HFF-Myc (cell line): ENCODE measurements at places on chromosomes 3 and 15.

DNA sequence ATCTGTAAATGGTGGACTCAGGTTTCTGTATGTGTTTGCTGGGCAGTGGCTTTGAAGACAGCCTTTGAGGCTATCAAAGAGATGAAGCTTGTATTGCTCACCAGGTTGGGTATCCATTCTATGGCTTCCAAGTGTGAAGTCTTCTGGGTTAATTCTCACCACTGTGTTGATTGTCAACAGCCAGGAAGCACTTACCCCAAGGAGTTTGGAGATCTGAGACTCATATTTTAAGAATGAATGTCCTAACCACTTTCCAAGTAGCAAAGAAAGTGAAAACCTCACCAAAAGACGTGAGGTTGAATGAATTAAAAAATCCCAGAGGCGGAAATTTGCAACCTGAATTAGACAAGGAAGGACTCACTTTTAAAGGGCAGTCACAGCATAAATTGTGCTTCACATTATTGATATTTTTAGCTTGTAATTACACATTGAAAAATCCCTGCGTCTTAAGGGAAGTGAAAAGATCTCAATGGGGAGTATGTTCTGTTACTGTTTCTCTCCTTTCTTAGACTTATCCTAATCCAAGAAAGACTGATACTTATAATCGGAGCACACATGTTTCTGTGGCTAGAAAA lies 304.0 kb upstream of the TPRG1 start:
- DNase-seq = no peak

DNA sequence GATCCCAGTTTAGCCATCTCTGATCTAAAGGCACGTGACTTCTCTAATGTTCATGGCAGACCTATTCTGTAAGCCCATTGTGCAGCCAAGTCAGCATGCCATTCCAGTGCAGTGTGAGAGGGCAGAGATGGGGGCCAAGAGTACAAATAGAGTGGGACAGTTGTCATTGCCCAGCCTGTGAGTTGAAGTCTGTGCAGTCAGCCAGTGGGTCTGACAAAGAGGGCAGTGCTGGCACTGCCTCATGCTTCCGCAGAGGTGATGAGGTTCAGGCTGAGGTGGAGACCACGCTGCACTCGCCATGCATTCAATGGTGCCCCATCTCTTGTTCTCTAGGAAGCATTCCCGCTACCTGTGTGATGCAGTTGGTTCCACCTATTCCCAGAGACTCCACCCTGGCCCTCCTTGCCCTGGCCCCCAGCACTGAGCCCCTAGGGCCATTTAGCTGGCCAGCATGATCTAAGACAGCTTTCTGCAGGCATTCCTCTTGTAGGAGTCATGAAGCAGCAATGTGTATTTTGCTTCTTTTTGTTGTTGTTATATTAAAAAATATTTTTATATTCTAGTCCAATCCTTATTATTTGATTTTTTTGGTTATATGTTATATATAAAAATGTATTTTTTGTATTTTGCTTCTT lies 3.7 kb downstream of the MRAS start:
- DNase-seq = no peak

DNA sequence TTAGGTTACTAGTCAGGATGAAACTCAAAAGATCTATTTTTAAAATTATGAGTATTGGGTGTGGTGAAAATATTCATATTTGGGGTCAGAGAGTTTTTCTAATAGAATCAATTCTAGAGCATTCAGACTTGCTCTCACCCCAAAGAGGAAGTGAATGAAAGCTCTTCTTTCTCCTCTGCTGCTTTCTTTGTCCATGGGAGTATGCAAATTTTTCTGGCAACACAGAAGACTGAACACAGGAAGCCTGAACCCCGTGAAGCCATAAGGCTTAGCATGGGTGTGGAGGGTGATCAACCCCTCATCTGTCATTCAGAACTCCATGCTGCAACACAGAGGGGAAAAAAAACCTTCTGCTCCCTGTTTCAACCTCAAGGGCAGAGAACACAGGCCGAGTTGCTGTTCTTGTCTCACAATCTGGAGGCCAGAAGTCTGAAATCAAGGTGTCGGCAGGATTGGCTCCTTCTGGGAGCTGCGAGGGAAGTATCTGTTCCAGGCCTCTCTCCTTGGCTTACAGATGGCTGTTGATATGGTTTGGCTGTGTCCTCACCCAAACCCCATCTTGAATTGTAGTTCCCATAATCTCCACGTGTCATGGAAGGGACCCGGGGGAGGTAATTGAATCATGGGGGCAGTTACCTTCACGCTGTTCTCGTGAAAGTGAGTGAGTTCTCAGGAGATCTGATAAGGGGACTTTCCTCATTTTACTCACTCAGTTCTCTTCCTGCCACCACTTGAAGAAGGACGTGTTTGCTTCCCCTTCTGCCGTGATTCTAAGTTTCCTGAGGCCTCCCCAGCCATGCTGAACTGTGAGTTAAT lies 33.7 kb upstream of the CD47 start:
- no peak for DNase-seq

DNA sequence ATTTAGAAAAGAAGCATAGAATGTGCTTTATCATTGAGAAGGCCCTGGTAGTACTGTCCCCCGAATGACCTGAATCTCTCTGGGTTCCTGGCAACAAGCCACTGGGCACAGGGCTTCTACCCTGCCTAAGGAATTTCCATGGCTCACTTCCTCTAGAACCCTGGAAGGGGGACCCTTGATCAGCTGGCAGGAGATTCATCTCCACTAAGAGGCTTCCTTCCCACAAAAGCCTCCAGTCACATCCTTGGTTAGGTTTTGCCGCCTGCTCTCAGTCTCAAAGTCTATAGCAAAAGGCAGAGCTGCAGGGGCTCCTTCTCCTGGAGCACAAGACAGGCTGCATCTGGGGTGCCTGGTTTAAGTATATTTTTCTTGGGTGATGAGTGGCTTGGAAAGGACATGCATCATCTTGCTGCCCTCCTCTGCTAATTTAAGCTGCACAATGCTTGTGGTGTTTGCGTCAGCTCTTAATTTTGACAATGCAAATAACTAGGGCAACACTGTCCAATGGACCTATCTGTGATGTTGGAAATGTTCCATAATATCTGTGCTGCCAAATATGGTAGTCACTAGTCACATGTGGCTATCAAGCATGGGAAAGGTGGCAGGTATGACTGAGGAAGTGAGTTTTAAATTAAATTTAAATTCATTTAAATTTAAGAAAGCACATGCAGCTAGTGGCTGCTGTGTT lies 33.4 kb upstream of the RARRES1 start:
- no peak for DNase-seq

DNA sequence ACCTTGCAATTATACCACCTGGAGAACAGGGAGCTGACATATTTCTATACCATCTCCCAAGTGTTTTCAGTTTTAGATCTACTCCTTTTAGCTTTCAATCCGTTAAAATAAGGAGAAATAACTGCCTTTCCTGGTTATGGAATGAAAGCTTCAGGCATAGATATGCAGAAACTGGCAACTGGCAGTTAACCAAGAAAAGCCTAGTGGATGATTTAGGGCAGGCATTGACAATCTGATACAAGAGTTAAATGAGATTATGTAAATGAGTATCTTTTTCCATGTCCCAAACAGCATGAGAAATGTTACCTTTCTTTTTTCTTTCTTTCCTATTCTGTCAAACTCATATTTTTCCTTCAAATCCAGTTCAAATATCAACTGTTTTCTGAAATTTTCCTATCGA lies 689.1 kb upstream of the DPPA4 start:
- DNase-seq = no peak

GRCh38 chr3:132236701-132237651 lies 80.2 kb upstream of the ACP3 start:
- no peak for DNase-seq

DNA sequence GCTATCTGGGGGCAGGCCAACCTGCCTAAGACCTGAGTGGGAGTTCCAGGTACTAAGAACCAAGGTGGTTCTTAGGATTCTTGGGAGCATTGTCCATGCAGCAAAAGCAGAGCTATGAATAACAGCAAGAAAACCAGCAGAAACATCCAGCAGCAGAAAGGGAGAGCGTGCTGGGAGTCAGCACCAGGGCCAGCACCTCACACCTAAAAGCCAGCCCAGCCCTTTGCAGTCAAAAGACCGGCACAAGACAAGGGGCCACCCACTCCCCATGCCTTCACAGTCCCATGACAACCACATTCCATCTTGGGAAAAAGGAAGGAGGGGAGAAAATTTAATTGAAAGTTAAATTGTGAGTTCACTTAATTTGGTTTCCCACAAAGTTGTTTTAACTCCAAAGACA lies 364.9 kb downstream of the AGBL1 start:
- no peak for DNase-seq

DNA sequence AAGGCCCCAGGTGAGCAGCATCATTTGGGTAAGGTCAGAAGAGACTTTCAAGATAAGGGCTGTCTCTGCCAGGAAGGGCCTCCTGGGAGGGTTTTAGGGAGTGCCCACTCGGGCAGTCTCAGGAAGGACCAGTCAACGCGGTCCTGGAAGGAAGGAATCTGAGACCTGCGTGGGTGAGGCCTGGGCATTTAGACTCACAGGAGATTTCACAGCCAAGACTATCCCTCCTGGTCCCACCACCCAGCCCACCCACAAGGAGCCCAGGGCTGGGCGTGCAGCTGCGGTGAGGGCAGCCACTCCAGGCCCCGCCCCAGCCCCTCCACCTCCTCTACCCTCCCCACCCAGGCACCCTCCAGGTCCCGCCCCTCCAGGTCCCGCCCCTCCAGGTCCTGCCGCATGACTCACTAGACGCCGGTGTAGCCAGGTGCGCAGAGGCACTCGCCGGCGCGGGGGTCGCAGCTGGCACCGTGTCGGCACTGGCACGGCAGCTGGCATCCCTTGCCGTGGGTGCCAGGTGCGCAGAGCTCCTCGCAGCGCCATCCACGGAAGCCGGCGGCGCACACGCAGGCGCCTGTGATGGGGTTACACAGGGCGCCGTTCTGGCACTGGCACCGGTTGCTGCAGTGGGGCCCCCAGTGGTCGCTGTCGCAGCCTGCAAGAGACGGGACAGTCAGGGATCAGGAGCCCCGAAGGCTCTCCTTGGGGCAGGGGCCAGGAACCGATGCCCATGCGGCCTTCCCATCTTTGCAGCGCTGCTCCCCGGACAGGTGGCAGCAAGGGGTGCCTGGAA lies 112.7 kb downstream of the RAB11A start:
- no peak for DNase-seq

DNA sequence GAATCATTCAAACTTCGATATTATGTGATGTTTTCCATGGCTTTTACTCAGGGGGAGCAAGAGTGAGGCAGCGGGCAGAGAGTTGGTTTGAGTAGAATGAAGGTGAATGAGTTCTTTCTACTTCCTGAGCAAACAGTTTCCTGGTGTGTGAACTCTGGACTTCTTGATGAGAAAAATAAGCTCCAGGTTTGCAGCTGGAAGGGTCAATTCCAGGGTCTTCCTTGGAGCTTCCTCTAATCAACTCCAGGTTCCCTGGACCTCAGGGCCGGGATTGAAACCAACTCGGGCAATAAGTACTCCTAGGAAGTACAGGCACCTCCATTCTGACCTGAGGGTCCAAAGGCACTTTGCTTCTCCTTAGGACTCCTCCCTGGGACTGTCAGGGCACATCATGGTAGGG lies 243.6 kb upstream of the ONECUT1 start:
- no peak for DNase-seq

DNA sequence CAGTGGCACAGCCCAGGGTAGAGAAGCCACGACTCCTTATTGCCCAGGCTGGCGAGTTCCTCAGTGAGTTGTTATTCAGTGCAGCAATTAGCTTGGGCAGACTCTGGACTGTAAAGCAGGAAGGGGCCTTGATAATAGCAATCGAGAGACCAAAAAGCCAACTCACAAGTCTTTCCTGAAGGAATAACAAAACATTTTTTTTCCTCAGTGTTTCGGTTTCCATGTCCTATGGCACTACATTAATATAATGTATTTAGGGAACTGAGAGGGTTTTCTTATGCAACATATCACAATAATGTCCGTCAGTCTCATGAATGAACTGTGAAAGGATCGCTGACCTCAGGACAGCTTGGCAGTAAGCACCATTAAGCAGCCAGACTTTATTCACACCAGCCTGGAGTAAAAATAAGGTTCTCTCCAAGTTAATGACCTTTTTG lies 248.9 kb upstream of the TBL1XR1 start:
- DNase-seq = no peak

GRCh38 chr3:29826712-29827111 lies 545.8 kb downstream of the RBMS3 start:
- DNase-seq = no peak

DNA sequence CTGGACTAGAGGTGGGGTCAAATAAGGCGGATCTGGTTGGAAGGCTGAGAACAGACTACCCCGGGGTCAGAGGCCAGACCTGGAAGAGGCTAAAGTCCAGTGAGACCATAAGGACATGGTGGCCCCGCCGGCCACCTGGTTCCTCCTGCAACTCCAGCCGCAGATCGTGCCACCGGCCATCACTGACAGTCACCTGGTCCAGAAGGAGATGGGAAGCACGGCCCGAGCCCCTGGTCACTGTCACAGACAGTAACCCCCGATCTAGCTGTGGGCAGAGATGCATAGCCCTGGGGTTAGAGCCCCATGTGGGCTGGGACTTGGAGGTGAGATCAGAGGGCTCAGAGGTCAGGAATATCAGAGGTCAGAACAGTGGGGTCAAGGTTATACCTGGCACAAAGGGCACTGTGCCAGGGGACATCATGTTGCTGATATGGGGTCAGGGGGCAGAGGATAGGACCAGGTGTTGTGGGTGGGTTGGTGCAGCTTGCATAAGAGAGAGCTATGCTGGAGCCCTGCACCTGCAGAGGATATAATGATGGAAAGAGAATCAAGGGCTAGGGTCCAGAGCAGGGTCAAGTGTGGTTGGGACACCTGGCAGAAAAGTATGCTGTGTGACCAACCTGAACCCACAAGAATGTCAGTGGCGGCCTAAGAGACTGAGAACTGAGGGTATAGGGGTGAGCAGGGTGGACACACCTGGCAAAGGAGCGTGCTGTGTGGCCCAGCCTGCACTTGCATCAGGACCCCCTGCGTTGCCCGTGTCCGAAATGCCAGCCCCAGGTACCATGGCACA lies 9.6 kb downstream of the CELSR3 start:
- no peak for DNase-seq

DNA sequence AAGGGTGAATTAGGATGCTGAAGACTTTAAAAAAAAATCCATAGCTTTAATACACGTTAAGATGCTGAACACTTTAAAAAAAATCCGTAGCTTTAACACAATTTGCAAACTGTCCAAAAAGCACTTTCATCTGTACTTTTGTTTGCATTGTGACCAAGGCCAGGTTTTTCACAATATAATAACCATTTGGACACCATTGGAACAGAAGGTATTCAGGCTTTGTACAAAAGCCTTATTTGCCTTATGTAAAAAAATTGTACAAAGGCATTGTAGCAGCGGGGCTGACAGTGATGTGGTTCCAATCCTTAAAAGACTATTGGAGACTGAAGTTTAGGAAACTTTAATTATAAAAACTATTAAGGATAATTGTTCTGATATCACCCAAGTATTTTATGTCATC lies 15.2 kb upstream of the ICE2 start:
- no peak for DNase-seq

- DNase-seq = no peak
Observed at GRCh38 chr15:94395640-94396039, 164.3 kb downstream of the MCTP2 start.

DNA sequence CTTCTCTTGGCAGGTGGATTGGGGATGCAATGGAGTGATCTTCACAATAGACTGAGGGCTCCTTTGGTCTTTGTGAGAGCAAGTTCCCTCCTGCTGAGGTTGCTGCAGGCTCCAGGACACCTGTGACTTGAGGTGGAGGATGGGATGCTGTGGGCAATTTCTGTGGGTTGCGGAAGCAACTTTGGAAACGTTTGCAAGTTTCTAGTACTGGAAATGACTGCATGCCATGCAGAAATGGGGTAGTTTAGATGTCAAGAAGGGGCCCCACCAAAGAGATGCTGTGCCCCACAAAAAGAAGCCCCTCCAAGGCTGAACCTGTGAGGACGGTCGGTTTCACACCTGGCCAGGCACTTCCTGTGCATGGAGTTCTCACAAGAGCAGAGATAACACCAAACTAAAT lies 80.4 kb upstream of the XCR1 start:
- DNase-seq = no peak
